ENCODE measurements at places on chromosomes 2 and 18.

GRCh38 chr2:178913049-178913441 is 105.8 kb upstream of the TTN start:
- no peak for DNase-seq

- DNase-seq, result no peak
Measured at GRCh38 chr2:148298196-148298595, 277.3 kb downstream of the MBD5 start.

- DNase-seq, result no peak
Measured at GRCh38 chr18:43952398-43952797, 675.1 kb upstream of the SYT4 start.

DNA sequence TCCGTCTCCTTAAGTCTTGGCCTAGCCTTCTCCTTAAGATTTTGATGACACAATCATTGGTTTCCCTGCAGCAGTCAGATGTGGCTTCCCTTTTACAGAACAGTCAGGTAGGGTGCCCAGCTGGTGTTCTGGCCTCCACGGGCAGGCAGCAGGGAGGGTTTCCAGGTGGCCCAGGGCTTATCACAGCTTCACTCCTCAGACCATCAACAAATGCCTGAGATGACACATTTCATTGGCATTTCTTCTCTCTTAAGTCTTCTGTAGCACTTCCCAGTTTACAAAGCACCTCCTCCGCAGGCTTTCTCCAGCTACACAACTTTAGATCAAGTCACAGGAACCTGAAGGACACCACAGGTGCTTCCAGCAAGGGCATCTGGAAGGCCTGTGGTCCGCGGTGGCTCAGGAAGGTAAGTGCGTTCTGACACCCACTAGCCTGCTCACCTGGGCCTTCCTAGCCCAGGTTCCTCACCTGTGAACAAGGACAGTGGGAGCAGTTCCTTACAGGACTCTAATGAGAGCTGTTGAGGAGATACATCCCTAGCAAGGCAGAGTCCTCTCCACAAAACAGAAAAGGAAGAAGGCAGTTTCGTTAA is 37.6 kb downstream of the PTPN18 start:
- no peak for DNase-seq
